ENCODE measurements at places on chromosomes 1 and 21.
A peak's percentile ranks its signal among the peaks of the same experiment; 100 is the strongest.

DNA sequence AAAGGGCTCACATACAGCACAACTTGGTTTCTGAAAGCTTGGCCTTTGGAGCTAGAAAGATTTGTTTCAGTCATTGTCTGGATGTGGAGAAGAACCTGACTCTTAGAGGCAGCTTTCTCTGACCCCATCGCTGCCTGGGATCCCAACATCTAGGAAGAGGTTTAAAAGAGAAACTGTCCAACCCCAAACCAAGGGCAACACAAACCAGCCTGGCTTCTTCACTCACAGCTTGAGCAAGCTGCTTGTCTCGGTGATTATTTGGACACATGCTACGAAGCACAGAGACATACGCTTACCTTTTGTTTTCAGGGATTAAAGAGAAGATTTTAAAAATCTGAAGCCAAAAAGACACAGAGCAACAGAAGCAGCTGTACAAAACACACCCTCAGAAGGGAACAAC is 109.8 kb downstream of the ETS2 start:
- no peak for DNase-seq

DNA sequence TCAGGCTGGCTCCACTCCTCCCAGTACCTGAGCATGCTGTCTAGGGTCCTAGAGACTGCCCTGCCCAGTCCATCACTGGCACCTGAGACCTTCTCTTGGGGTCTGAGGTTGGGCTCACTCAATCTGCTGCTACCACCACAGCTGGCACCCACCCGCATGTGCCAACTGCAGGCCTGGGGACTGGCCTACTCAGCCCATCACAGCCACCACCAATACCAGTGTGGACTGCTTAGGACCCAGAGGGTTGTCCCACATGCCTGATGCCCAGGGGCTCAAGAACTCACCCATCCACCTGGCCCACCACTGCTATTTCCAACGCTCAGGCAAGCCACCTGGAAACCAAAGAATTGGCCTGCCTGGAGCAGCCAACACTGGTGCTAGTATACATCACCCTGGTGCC is 63.5 kb downstream of the CYP4B1 start:
- no peak for DNase-seq

DNA sequence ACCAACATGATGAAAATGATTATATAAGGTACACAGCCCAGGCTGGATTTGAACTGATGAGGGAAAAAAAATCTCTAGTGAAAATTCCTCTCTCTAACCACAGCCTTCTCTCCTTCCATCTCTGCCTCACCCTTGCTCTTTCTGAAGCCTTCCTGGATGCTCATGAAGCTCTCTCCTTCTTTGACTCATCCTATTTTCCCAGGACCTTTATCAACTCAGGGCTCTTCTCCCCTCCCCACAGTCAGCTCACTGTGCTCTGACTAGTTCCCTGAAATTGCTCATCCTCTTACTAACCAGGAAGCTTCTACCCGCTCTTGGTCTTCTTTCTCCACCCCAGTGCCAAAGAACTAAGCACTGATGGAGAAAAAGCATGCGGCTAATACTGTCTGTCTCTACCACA is 46.4 kb upstream of the ERG start:
- no peak for DNase-seq

GRCh38 chr1:177048314-177049069 is 116.0 kb downstream of the ASTN1 start:
- no peak for DNase-seq

GRCh38 chr1:177937931-177938330 is 31.9 kb downstream of the SEC16B start:
- DNase-seq: peak; percentile 55

GRCh38 chr1:64196074-64196870 is 7.2 kb upstream of the UBE2U start:
- no peak for DNase-seq

DNA sequence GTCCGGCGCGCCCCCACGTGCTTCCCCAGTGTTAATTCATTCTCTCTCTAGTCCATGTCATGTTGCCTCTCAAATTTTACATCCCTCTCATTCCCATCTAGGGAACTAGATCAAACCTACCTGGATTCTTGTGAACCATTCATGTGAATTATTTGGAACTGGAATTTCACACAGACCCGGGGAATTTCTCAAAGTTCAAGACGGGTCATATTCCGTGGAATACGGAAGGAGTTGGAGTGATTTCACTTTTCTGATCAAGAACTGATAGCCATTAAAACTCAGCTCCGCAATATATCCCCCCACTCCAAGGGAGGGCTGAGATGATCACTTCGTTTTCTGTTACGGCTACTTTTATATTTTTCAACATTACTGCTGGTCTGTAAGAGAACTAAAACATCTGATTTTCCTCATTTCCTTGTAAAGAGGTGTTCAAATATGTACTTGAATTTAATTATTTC is 1.0 kb upstream of the ENO1 start:
- DNase-seq: no peak

- DNase-seq: no peak
These were observed 206.0 kb downstream of the LYPLAL1 start for GRCh38 chr1:219379691-219380090.

DNA sequence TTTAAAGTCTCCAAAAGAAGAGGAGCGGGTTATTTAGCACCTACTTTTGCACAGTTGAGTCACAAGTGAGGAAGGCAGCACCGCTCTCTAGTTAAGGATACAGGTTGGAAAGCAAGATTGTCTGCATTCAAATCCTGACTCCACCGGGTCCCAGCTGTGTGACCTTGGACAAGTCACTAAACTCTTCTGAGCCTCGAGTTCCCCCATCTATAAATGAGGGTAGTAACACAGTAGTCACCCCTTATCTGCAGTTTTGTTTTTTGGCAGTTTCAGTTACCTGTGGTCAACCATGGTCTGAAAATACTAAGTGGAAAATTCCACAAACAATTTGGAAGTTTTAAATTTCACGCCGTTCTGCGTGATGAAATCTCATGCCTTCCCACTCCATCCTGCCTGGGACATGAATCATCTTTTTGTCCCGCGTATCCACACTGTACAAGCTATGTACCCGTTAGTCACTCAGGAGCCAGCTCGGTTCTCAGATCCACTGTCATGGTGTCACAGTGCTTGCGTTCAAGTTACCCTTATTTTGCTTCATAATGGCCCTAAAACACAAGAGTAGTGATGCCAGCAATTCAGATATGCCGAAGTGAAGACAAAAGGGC is 49.4 kb downstream of the CAPZB start:
- no peak for DNase-seq

DNA sequence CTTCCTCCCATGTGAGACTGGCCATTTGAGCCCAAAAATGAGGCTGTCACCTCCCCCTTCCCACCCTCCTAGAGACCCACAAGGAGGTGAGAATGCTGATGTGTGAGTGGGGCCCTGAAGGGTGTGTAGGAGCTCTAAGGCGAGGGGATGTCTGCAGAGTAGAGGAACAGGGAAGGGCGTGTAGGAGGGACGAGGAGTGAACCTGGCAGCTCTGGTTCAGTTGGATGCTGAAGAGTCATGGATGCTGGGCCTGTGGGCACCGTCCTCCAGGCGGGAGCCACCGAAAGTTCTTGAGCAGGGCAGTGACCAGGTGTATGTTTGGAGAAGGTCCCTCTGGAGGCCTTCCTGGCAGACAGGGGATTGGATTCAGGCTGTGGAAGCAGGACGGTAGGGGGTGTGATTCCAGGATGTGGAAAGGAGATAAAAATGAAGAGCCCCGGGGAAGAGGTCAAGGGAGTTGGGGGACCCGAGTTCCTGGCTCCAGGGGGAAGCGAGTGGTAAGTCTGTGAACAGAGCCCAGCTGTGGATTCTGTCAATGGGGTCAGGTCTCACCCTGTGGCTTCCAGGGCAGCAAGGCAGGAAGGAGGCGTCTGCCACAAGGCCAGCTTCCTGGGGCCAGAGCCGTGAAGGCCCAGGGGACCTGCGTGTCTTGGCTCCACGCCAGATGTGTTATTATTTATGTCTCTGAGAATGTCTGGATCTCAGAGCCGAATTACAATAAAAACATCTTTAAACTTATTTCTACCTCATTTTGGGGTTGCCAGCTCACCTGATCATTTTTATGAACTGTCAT is 7.9 kb downstream of the SAMD11 start:
- DNase-seq: no peak

DNA sequence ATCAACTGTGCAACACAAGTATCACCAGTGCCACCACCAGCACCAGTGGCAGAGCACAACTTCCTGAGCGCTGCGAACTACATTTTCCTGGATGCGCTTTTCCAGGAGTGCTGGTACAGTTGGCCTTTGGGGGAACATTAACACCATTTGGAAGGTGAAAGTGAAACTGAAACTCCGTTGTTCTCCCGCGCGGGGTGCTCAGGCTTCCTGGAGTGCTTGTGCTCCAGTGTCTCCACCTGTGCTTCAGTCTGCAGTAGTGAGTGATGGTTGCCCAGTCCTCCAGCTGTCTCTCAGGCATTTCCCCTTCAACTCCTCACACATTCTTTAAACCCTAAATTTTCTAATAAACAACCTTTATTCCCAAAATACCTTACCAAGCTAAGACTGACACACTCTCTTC is 187.8 kb downstream of the LRRIQ3 start:
- DNase-seq: no peak

DNA sequence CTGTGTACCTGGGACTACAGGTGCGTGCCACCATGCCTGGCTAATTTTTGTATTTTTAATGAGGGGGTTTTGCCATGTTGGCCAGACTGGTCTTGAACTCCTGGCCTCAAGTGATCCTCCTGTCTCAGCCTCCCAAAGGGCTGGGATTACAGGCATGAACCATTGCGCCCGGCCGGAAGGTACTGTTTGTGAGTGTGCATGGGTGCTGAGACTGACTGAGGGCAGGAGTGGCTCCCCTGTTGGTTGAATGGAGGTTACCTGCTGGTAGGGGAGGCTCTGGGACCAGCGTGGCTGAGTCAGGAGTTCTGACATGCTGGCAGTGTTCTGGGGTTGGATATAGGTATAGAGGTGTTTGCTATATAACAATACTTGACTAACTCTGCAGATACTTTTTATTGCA is 10.4 kb downstream of the PRMT2 start:
- DNase-seq: no peak

GRCh38 chr1:201214461-201214860 is 23.8 kb downstream of the IGFN1 start:
- DNase-seq: no peak

DNA sequence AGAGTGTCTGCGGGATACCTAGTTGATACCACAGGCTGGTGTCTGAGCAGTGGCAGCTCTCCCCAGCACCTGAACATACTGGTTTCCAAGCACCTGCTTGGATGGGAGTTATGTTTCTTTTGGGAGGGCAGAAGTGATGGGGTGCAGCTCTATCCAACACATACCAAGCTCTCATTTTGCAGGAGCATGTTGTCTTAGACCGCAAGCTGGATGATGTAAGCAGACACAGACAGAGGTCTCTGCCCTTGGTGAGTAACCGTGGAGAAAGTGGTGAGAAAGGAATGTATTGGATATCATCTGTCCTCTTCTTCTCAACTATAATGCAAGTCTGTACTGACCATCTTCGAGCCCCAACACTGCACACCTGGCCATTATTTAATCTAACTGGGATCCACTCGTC is 37.4 kb downstream of the ZNF496 start:
- peak; percentile 77 for DNase-seq

GRCh38 chr1:95408507-95409136 is 174.6 kb downstream of the RWDD3 start:
- no peak for DNase-seq

DNA sequence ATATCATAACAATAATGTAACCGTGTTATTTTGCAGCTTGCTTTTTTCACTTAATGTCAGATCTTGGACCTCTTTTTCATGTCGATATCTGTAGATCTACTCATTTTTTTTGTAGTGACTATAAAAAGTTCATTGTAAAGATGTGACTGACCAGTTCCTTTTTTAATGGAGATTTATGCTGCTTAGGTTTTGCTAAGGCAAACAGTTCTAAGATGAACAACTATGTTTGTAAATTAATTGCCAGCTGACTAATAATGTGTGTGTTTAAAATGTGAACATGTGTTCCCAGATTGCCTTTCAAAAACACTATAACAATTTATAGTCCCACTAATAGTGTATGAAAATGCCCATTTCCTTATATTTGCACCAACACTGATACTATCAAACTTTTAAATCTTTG is 18.1 kb upstream of the EPS8L3 start:
- DNase-seq: no peak

DNA sequence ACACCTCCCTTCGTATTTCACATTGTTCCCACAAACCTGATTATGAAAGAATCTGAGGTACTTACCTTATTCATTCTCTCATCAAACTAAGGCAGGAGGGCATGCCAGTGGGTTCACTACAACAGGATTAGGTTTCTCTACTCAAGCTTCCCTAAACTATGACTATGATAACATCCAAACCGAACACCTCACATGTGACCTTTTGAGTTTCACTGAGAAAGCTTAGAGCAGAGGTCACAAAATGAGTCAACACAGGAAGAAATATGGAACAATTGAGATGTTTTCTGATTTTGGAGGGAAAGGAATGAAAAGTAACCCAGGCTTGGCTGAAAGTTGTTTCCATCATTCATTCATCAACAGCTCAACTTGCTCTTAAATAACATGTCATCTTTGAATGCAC is 24.1 kb downstream of the UBR4 start:
- DNase-seq: no peak

DNA sequence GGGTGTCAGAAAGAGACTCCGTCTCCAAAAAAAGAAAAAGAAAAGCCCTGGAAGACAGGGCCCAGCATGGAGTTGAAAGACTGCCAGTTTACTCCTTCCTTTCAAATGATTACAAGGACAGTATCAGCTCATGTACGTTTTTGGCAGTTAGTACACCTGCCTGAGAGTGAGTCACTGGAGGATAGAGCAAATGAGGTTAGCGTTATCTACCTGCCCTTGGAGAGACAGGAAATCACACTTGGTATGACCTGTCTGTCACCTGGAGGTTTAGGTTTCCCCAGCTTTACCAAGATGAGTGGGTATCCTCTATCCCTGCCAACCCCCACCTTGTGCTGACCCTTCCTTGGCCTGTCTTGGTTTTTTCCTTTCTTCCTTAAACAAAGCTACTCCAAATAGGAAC is 96.8 kb upstream of the BMP8A start:
- DNase-seq: no peak

DNA sequence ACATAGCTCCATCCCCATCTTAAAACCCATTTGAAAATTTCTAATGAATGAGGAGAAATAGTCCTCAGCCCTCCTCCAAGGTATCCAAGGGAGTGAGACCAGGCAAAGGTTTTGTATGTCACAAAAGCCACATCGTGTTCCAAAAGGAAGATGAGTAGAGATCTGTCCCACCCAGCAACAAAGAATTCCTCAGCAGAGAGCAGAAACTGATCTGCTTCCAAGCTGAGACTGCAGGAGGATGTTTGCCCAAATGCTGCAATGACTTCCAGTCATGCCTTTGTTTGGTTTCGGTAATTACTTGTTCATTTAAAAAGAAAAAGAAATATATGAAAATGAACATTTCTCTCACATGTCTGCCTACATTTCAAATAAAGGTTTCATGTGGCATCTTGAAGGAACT is 186.9 kb downstream of the SETD4 start:
- no peak for DNase-seq

Measured in AG04450 (cell line).